T-helper 1 cell (primary cell): ENCODE measurements at places on chromosomes 12 and 14.
A peak's percentile ranks its signal among the peaks of the same experiment; 100 is the strongest.

DNA sequence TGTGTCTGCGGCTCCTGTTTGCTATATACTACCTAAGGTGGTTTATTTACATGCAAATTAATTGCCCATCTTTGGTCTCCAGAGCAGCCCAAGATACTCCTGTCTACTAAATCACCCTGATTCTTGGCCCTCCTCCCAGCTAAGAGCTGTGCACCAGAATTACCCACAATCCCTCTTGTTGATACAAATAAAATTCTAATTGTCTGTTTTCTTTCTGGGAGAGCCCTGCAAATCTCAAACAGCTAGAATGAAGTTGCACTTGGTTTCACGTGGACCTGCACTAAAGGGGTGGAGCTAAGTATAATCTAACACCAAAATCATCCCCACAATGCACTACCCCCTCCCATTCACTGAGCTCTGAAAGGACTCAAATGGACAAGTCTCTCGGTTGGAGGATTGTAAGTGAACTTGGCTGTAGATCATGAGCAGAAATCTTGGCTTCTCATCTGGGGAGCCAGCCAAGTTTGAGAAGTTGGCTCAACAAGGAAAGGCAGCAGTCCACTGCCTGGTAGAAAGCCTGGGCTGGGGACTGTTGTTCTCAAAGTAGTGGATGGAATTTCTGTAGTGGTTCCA lies 6.6 kb downstream of the MAX start:
- no peak for DNase-seq

- DNase-seq, result no peak
Observed at GRCh38 chr14:105398726-105399465, 558 bp downstream of the TEX22 start.

DNA sequence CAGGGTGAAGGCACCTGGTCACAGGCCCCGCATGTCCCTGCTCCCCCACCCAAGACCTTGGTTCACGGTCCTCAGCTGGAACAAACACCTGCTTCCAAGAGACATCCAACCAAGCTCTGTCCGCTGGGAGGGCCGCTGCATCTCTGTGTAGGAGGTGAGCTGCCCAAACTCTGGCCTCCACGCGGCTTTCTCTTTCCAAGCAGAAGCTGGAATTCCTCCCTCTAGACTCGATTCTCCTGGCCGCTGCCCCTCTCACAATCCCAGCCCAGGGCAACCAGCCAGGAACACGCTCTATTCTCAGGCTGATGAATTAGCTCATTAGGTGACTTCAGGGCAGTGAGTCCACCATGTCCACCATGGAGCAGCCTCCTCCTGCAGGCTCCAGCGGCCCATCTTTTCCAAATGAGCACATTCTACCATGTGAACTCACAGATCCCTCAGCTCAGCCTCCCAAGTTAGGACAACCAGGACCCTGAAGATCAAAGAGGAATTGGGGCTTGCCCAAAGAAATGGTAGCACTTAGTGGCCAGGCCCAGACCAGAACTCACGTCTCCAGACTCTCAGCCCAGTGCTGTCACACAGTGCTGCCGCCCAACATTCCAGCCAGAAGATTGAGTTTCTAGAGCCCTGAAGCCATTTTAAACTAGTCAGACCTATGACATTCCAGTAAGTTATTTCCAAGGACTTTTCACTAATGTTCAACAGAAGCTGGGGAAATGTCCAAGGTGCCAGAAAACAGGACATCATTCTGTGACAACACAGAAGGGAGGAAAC lies 146.6 kb downstream of the ANO2 start:
- DNase-seq, result no peak

- no peak for DNase-seq
Observed at GRCh38 chr12:94831081-94831751, 172.3 kb downstream of the NDUFA12 start.

- DNase-seq, result no peak
Observed at GRCh38 chr14:68188174-68188573, 368.6 kb downstream of the RAD51B start.

GRCh38 chr12:117356048-117356447 lies 5.4 kb downstream of the NOS1 start:
- DNase-seq, result no peak

- DNase-seq, result no peak
Observed at GRCh38 chr12:108394196-108394595, 55.1 kb upstream of the CMKLR1 start.

- DNase-seq, result no peak
Observed at GRCh38 chr14:60430276-60430675, 55.6 kb downstream of the C14orf39 start.

GRCh38 chr14:59849411-59850130 lies 21.0 kb downstream of the RTN1 start:
- DNase-seq, result no peak

- DNase-seq, result no peak
Observed at GRCh38 chr12:104935886-104936285, 22.2 kb downstream of the SLC41A2 start.

- DNase-seq, result no peak
Observed at GRCh38 chr12:1812650-1813302, 7.6 kb upstream of the LRTM2 start.

DNA sequence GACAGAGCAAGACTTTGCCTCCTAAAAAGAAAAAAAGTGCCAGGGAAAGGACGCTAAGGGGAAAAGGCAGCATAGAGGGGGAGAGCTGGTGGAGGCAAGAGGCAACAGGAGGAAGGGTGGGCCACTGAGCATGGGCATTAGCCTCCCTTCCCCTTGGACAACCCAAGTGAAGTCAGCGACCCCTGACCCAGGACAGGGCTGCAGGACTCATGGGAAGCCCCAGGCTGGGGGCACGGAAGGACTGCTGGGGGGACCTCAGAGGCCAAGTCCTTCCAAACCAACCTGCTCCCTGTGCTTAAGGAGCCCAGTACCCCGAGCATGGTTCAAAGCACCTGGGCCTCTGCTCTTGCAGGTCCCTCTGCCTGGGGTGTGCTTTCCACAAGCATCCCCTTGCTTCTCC lies 27.5 kb downstream of the CMKLR1 start:
- no peak for DNase-seq

GRCh38 chr12:119902084-119902509 lies 25.0 kb upstream of the CIT start:
- DNase-seq, result peak; percentile 42

DNA sequence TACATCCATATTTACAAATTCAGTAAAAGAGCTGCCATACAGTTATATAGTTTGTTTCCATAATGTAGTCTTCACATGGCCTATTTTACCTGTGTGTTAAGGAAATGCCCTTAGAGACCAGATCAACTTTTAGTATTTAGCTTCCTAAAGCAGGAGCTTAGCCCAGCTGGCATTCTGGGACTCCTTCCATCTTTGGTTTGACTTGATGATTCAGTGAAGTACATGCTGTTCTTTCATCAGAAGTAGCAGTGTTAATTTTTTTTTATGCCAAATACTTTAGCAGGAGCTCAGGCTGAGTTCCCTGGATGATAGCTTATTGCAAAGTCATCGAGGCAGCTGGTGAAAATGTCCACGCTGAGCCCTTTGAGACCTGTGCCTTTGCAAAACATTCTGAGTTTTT lies 101.0 kb downstream of the FOXG1 start:
- no peak for DNase-seq

DNA sequence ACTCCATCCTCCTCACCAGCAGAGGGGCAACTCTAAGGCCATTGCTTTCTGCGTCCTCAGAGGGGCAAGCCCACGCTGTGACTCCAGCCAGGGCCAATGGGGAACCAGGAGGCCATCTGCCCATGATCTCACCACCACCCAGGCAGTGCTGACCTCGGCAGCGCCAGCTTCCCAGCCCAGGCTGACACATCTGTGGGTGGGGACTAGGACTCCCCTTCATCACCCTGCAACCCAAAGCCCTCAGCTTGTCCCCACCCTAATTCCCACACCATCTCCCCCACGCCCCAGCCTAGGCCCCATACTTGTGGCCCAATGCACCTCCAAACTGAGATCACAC lies 58.6 kb downstream of the VWF start:
- no peak for DNase-seq

DNA sequence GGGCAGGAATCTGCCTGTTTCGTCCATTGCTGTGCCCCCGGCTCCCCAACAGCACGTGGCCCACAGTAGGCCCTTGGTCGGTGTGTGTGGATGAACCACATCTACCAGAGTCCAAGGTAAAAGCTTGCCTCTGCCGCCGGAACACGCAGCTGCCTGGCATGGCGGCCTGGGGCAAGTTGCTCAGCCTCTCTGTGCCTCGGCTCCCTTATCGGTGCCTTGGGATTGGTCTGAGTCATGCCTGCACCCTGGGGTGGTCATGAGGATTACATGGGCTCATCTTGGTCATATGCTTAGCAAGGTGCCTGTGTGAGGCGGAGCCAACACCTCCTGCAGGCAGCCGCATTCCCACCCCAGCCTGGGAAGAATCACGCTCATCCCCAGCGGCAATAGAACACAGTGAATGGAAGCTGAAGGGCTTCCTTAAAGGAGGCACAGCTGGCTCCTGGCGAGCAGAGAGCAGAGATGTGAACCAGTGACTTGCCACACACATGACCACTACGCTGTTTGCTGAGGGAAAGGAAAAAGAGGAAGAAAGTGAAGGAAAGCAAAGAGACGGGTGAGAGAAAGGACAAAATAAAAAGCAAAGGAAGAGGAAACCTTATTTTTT lies 5.5 kb upstream of the SCARB1 start:
- DNase-seq, result no peak

DNA sequence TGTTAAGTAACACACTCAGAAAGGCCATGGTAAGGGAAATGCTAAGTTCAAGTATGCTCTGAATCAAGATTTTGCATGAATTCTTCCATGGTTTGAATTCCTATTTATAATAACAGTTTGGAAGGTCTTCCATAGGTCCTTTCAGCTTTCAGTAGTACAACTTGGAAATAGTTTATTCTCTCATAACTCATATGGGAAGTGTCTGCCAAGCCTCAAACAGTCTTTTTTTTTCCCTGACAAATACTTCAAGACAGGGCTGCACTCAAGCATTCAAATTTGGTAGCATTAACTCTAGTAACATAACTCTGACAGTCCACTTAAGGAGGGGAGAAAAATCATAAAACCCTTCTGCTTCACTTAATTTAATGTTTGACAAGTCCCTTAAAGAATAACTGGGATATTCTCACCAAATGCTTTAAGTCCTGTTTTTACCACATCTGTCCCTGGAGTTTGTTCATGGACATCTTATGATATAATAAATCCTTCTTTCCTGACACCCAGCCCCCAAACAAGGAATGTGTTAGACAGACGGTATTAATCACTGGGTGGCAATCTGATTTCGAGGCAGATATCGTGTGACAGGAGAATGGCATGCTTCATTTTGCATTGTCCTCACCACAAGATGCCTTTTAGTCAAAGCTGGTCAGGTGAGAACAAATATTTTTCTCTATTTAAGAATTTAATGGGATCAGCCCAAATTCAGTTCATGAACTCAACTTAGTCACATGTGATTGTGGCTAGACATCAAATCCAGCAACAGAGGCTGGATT lies 165.7 kb downstream of the BMP4 start:
- no peak for DNase-seq

DNA sequence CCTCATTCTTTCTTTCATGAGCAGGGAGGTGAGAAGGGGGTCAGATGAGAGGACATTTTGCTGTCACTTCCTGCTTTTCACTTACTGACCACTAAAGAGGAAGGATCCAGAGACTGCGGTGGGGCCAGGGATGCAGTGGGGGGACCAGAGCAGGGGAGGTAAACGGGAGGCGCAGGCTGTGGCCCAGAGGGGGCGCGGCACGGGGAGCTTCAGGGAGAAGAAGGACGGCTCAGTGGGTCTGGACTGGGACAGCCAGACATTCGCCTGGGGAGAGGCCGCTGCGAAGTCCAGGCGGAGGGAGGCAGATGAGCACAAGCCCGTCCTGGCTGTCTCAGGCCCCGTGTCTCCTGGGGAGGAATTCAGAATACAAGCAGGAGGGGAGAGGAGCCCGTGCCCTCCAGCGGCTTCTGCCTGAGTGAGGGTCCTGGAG lies 41.2 kb downstream of the SLC6A12 start:
- DNase-seq, result no peak

- no peak for DNase-seq
Observed at GRCh38 chr14:77457115-77457521, 283 bp downstream of the VIPAS39 start.

DNA sequence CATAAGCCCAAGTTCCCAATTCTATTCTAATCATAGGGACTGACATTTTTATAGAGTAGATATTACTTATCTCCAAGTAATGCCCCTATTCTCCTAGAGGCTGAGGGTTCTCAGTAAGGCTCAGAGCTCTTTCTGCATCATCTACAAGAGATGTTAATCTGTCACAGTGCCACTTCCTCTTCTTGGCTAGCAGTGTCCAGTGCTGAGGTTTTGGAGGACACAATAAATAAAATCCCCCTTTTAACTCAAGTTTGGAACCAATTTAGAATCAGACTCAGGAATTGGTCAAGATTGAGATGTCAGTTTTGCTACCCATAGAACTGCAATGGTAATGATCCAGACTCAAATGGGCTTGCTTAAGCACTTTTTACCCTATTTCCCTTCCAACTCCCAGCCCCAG lies 154.1 kb upstream of the ARID2 start:
- DNase-seq, result no peak

GRCh38 chr12:29733060-29733459 lies 50.7 kb downstream of the TMTC1 start:
- DNase-seq, result no peak

- no peak for DNase-seq
Observed at GRCh38 chr14:93967637-93968250, 8.6 kb downstream of the ASB2 start.

DNA sequence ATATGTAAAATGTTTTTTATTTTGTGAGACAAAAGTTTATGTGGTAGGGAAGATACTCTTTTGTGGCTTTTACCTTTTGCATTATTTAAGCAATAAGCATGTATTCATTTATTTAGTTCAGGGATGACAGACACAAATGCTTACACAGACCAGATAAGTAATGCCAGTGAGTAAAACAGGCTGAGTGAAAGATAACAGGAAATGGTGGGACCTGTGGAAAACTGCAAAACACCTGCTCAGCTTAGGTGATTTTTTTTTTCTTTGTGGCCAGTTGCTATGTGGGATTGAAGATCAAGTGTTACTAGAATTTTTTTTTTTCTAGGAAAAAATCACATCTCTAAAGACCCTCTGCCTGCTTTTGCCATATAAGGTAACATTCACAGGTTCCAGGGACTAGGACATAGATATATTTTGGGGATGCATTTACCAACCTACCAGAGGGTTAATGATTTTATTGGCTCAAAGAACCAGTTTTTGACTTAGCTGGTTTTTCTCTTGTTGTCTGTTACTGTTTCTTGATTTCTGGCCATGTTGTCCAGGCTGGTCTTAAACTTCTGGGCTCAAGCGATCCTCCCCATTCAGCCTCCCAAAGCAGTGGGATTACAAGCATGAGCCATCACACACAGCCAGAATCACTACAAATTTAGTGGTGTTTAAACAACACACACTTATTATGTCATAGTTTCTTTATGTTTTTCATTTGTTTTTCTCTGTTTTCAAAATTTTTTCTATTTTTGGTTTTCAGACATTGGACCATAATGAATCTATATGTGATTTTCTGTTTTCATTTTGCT lies 9.8 kb downstream of the PSMA6 start:
- DNase-seq, result no peak

- DNase-seq, result no peak
Observed at GRCh38 chr12:45462506-45462905, 246.6 kb downstream of the ANO6 start.

DNA sequence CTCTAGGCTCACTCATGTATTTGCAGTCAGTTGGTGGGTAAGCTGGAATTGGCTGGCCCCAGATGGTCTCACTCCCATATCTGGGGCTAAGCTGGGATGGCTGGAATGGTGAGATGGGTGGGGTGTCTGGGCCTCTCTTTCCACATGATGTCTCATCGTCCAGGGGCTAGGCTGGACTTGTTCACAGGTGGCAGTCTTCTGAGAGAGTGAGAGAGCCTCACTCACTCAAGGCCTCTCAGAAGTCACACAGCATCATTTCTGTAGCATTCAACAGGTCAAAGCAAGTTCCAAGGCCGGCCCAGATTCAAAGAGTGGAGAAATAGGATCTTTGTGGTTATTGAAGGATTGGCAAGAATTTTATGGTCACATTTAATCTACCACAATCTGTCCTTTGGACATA lies 102.7 kb downstream of the UNC79 start:
- DNase-seq, result no peak
